ENCODE measurements at places on chromosomes 2 and 18.

GRCh38 chr2:142030735-142031134 lies 100.1 kb downstream of the LRP1B start:
- no peak for DNase-seq

- DNase-seq = peak; percentile 74
Observed at GRCh38 chr2:32357318-32358110, 691 bp downstream of the BIRC6 start.

DNA sequence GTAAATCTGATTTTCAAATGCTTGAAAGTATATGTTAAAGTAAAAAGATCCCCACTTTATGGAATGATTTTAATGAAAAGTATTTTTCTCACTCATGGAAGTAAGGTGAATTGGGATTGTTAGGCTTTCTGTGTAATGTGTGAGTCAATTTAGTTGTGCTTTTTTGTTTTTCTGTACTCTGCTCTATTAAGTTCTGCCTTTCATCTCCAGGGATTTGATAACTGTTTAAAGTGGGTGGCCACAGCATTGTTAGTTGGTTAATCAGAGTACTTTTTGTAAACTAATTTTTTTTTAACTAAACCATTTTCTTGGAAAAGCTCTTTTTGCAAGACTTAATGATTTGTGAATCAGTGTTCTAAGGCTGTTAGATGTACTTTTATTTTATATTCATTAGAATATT lies 76.8 kb downstream of the ABI2 start:
- no peak for DNase-seq

DNA sequence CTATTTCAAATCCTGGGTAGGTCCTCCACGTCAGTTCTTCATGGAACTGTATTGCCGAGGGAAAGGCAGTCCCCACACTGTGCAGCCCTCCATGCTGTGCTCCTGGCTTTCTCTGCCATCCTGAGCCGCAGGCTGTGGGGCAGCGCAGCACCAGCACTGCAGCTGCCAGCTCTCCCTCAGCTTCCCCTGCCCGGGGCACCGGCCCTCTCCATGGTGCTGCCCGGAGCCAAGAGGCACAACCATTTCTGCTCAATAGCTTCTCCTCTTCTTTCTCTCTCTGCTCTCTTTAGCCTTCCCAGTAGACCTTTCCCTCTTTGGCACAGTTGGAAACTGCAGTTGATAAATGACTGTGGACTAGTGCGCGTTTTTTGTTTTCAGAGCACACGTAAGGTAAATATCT lies 12.1 kb downstream of the ANKRD23 start:
- DNase-seq = no peak

- DNase-seq = no peak
Observed at GRCh38 chr2:23745068-23745725, 181.7 kb downstream of the ATAD2B start.

- DNase-seq = no peak
Observed at GRCh38 chr2:67883316-67884087, 179.3 kb downstream of the C1D start.

DNA sequence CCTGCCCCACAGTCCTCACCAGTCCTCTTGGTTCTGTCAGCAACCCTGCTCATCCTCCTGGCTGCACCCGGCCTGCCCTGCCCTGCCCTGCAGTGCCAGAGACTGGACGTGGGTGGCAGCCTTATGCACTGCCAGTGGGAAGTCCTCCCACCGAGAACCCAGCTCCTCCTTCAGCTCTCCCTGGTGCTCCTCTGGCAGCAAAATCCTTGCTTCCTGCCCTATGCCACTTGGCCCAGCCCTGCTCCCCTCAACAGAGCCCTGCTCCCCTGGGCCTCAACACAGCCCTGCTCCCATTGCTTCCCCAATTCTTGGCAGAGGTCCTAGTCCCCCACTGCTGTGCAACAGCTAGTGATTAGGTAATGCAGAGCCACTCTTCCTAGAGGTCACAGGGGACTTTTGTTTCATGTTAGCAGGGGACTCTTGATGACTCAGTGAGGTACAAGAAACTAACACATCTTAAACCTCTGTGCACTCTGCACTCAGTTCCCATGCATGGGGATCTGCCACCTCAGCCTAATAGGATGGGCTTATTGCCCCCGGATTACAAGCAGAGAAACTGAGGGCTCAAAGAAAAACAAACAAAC lies 58.0 kb upstream of the EDAR start:
- DNase-seq = peak; percentile 36

- no peak for DNase-seq
Observed at GRCh38 chr2:104845552-104845931, 8.4 kb upstream of the POU3F3 start.

DNA sequence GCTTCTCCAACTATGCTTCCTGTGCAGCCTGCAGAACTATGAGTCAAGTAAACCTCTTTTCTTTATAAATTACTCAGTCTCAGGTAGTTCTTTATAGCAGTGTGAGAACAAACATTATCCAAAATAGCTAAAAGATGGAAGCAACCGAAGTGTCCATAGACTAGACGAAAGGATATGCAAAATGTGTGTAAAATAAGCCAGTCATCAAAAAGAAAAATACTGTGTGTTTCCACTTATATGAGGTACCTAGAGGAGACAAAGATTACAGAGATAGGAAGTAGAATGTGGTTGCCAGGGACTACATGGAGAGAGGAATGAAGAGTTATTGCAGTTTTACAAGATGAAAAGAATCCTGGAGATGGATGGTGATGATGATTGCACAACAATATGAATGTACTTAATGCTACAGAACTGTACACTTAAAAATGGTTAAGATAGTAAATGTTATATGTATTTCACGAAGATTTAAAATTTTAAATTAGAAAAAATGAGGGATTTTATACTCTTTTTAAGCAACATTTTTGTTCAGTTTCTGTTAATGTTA lies 99.3 kb upstream of the FN1 start:
- DNase-seq = no peak

DNA sequence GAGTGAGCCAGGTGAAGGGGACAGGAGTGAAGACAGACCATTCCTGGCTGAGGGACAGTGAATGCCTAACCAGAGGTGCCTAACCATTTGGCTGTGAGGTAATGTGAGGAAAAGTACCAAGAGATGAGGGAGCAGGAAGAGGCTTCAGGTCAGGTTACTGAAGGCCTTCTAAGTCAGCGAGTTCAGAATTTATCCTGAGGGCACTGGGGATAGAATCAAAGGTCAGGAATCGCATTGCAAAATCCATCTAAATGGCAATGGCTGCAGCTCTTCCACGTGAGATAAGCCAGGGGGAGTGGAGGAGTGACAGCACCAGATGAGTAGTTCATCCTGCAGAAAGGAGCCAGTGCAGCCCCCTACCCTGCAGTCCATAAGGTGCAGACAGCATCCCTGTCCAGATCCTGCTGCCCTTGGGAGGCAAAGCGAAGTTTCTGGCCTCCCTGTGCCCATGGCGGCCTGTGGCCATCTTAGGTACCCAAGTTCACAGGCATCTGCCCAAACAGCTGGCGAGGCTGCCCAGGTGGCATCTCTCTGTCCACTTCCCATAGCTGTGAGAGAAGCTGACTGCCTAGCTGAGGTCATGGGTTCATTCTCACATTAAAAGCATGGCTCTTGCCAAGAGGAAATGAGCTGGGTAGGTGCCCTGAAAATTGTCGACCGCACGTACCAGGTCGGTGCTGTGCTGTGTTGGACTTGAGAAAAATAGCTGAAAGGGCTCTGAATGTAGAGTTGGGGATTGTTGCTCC lies 49.5 kb downstream of the CYP27C1 start:
- DNase-seq = no peak

- no peak for DNase-seq
Observed at GRCh38 chr2:96511851-96512250, 6.7 kb upstream of the NEURL3 start.

GRCh38 chr2:98696200-98696599 lies 34.7 kb downstream of the MGAT4A start:
- no peak for DNase-seq

GRCh38 chr2:109604597-109604996 lies 9.2 kb downstream of the SEPTIN10 start:
- no peak for DNase-seq

GRCh38 chr18:76564655-76565237 lies 69.7 kb upstream of the ZNF516 start:
- DNase-seq = no peak

DNA sequence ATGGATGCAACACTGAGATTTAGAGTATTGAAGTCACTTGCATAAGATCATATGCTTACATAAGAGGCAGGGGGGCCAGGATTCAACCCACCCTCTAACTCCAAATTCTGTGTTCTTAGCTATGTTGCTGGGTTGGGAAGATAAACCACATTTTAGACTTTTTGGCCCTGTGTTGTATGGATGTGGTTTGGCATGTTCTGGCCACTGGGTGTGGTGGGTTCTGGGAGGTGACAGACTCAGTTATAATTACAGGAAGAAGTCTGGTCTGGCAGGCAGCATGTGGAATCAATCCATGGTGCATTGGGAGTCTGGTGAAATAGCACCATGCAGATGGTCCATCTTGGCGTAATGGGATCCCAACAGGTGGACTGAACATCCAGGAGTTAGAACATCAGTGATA lies 138.9 kb downstream of the LTBP1 start:
- no peak for DNase-seq

All from GM06990 (cell line).